GM23248 (cell line): ENCODE measurements at places on chromosomes 4 and X. TPM values are rescaled to one million over a fixed set of nuclear protein-coding genes. Genes with fewer than 3 reads are reported as not detected.

DNA sequence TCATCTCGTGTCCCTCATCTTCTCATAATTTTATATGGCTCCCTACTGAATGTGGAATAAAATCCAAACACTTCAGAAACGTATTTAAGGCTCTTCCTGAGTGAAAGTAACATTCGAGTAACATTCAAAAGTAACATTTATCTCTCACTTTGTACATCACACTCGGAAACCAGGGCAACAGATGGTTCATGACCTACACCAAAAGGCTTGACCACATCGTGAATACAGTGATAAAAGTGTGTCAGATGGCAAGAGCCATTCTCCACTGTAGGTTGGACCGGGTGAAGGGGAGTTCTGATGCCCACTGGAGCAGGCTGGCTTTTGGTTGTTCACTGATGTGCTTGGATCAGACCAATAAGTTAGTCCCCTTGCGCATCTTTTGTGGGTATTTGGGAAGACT, 5.6 kb upstream of the LIMCH1 start:
- DNase-seq = no peak

GRCh38 chr4:177064729-177065394, 244.8 kb upstream of the NEIL3 start:
- DNase-seq = no peak

The TMEM271 gene
- not detected in 2 replicates for total RNA-seq

DNA sequence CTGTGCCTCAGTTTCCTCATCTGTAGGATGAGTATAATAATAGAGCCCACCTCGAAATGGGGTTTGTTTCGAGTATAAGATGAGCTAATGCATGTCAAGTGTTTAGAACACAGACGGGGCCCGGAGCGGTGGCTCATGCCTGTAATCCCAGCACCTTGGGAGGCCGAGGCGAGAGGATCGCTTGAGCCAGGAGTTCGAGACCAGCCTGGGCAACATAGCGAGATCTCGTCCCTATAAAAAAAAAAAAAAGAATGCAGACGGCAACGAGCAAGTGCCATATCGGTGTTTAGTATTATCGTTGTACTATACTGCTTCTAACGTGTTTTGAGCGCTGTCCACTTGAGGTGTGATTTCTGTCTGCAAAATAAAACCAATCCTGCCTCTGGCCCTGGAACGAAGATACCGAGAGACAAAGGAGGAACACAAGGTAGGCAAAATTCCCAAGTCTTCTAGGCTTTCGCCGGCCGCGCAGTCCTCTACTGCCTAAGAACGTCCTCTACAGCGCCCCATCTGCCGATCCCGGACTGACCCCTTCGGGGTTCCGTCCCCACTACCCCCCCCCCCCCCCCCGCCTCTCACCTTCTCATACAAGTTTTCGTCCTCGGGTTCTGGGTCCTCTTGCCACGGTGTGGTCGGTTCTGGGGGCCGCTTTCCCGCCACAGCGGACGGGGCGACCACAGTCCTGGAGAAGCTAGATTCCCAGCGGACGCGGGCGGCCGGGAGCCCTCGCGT, 442 bp downstream of the NDUFB11 start:
- DNase-seq = peak; percentile 60

- DNase-seq = no peak
Measured at GRCh38 chr4:8745826-8746225, 125.8 kb downstream of the HMX1 start.

The DRP2 gene
- 0.22 TPM in 1 of 2 replicates, not detected in the other for total RNA-seq

GRCh38 chrX:135505351-135505750, 15.1 kb upstream of the INTS6L start:
- DNase-seq = peak; percentile 1

DNA sequence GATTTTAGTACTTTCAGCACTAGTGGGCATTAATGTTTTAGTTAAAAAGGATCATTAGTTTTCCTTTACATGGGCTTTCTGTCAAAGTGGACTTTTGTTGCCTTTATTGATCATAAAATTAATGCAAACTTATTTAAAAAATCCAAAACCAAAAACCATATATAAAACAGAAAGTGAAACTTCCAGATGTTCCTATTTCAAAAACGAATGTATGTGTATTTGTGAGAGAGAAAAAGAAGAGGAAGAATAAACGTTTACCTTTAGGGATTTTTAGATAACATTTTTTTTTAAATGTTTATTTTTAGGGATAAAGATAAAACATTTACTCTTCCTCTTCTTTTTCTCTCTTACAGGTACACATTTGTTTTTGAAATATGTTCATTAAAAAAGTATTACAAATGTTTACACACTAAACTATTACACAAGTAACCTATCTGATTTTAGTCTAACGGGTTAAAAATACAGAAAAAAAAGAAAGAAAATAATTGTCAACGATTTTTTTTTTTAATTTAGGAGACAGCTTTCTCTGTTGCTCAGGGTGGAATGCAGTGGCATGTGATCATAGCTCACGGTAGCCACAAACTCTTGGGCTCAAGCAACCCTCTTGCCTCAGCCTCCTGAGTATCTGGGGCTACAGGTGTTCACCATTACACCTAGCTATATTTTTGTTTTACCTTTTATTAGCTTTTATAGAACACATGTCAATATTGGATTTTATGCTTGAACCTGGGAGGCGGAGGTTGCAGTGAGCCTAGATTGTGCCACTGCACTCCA, 16.8 kb upstream of the COX18 start:
- DNase-seq = no peak

GRCh38 chr4:143531788-143532491, 18.4 kb downstream of the SMARCA5 start:
- no peak for DNase-seq

DNA sequence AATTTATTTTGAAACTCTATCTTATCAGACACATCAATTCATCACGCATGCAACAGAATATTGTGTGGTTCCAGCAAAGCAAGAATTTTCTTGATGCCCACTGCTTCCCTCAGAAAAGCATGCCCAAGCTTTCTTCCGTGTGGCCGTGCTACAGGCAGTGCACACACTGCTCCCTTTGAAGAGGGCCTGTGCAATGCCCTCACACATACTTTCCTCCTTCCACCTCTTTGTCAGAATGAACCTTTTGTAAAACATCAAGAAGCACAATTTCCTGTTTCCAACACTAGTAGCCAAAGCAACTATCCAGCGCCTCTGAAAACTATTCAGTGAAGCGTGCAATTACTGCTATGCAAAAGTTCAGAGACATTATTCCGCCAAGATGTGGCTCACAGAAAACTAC, 201.7 kb downstream of the NLGN4X start:
- DNase-seq = no peak

The UGT2B10 gene
- not detected in 2 replicates for total RNA-seq

- peak; percentile 24 for DNase-seq
Measured at GRCh38 chrX:93422693-93423092, 250.7 kb downstream of the NAP1L3 start.

GRCh38 chr4:75940692-75941253, at the start of gene NAAA:
Gene NAAA, minus strand, starts transcription at chr4:75941013. Its CDS starts 64 bp downstream, at chr4:75940949.
- DNase-seq = peak; percentile 81

The MAOA gene
- 0.76 TPM in 1 of 2 replicates, not detected in the other for total RNA-seq

The PROM1 gene
- total RNA-seq = not detected in 2 replicates

The NEIL3 gene
- 1.5 and 2.4 TPM in 2 replicates for total RNA-seq

The GAGE1 gene
- not detected in 2 replicates for total RNA-seq

The CWH43 gene
- not detected in 2 replicates for total RNA-seq

GRCh38 chr4:15690020-15690809, 8.6 kb downstream of the FAM200B start:
- DNase-seq = peak; percentile 92

GRCh38 chr4:122328893-122329292, 49.9 kb upstream of the ADAD1 start:
- no peak for DNase-seq

The UGT2B11 gene
- total RNA-seq = not detected in 2 replicates

The PDZD4 gene
- total RNA-seq = 1.5 TPM in 1 of 2 replicates, not detected in the other

- DNase-seq = no peak
Measured at GRCh38 chr4:85895755-85896154, 420.8 kb downstream of the ARHGAP24 start.

GRCh38 chr4:10080589-10081217, 35.9 kb downstream of the WDR1 start:
- DNase-seq = no peak

DNA sequence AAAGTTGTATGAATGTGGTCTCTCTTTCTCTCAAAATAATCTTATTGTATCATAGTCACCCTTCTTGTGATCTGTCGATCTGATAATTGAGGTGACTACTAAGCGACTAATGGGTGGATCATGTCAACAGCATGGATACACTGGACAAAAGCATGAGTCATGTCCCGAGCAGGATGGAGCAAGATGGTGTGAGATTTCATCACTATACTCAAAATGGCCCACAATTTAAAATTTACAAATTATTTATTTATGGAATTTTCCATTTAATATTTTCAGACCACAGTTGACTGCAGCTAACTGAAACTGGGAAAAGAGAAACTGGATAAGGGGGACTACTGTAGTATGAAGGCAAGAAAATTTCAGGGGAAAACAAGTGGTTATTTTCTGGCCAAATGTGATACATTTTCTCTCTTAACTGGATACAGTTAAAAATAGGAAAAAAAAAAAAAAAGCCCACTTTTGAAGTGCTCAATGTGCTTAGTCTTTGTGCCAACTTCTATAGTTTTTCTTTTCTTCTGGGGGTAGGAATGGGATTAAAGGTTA, 25.3 kb downstream of the FAM241A start:
- DNase-seq = peak; percentile 96

- no peak for DNase-seq
Measured at GRCh38 chr4:7324651-7325121, 110.0 kb downstream of the PSAPL1 start.

The SLIT2 gene
- 23.0 and 24.9 TPM in 2 replicates for total RNA-seq

DNA sequence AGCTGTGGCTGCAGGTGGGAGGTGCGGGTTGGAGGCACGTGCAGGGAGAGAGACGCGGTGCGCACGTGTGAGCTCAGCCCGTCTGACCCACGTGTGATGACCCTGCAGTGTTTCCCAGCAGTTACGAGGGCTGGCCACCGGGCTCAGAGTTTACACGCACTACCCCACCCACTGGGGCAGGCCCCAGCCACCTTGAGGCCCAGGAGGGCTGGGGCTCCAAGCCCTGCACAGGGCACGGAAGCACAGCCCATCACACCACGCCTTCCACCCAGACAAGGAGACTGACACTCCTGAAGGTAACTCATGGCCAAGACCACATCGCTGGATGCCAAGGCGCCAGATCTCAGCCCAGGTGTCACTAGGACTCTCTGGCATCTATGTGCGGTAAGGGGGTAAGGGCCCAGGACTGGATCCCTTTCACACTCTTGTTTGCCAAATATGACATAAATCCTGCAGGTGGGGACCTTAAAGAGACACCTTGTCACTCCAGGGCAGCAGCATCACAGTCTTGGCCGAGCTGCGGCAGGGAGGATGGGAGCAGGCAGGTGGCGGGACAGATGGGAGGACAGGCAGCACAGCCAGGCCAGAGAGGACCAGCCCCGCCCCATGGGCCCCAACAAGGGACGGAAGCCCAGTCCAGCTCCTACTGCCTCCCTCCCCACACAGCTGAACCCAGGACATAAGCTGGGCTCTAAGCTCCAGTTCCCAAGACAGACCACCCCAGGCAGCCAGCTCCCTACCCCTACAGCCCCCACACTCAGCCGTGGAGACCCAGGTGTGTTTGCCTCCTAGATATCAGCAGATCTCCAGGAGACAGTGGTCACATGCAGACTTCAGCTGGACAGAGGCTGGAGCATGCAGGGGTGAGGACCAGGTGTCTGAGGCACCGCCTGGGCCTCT, 56.8 kb downstream of the ZFYVE28 start:
- DNase-seq = no peak

The ANXA10 gene
- 0.22 TPM in 1 of 2 replicates, not detected in the other for total RNA-seq

DNA sequence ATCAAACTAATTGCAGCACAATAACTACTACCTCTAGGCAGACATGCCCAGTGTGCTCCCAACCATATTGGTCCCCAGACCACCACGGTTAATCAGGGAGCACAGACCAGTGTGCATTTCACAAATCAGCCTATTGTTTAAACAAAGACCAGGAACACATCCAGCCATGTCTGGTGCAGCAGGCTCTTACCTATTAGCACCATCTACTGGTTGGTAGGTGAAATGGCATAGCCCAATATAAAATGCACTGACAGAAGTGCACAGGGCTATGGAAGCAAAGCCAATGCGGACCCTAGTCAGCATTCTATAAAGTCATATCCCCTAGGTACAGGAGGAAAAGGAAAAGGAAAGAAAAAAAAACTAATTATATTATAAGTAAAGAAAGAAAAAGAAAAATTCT, 15.5 kb upstream of the CYLC1 start:
- peak; percentile 43 for DNase-seq

- no peak for DNase-seq
Measured at GRCh38 chrX:30270639-30271038, 23.7 kb downstream of the MAGEB1 start.

DNA sequence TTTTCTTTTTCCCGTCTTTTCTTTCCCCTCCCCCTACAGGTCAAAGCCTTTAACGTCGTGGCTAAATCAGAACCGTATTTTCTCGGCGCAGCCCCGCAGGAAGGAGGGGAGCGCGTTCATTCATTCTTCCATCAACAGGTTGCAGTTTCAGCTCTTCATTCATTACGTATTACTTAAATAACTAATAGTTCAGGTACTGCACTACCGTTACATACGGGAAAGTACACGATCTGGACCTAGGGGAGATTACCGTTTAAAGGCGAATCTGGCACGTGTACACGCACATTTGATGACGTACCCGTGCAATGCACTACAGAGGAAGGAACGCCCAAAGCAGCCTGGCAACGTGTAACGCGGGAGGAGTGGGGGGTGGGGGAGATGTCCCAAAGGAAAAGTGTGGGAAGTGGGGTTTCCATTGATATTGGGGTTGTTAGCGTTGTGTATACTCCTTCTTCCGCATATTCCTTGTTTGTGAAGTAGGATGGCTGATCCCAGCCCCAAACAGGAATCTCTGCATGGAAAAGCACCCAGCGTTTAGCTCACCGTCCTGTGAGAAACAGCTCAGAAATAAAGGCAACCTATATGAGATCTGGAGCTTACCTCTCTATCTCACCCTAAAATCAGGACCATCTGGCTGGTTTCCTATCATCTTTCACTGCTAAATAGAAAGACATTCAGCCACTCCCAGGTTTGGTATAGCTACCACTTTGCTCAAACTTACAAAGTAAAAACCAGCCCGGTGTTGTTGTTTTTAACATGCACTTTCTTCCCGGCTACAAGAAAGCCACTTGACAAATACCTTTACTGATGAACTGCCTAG, 585 bp upstream of the SEC24D start:
- DNase-seq = peak; percentile 93

The MAGEA6 gene
- total RNA-seq = not detected in 2 replicates

The NXF2 gene
- not detected in 2 replicates for total RNA-seq

The GRIA3 gene
- total RNA-seq = 36.0 TPM in 2 replicates

GRCh38 chr4:111991797-111992196, 153.5 kb upstream of the FAM241A start:
- peak; percentile 84 for DNase-seq

GRCh38 chr4:22203711-22204011, 255.1 kb upstream of the KCNIP4 start:
- no peak for DNase-seq

- DNase-seq = no peak
Measured at GRCh38 chrX:71545364-71545763, 12.5 kb downstream of the OGT start.

The USP38 gene
- 19.3 and 20.1 TPM in 2 replicates for total RNA-seq
